ENCODE measurements at places on chromosomes 3 and 15. TPM values are rescaled to one million over a fixed set of nuclear protein-coding genes. Genes with fewer than 3 reads are reported as not detected.

KLHL40 gene
- not detected for total RNA-seq

NOX5 gene
- total RNA-seq = 0.19 TPM

FHIT gene
- total RNA-seq = 9.2 TPM

STRC gene
- 0.45 TPM for total RNA-seq

ZNF660 gene
- 8.1 TPM for total RNA-seq

DNA sequence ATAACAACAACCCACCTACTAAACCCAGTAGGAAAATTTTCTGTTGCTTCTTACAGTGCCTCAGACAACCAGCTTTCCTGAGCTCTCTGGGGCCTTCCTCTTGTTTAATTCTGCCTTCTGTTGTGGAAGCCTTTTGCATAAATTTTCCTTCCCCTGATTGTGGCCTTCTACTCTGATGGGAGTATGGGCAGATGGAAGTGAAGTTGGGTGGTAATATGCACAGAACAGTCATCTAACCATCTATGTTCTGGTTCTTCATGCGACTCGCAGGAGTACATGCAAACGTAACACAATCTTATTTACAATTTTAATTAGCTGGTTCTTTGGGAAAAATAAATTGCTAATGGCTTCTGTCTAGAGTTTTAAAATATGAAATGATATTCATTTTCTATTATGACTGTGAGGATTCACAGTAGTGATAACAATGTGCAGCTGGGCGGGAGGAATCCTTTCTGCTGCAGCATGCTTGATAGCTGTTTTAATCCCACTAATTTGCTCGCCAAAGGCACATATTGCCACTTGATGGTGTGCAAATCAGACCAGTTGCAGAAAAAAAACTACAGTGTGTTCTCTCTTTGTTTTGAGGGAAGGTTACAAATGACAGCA lies 311.5 kb upstream of the ROPN1 start:
- no peaks in the 10 kb centered on the region for H3K27me3 ChIP-seq
- peaks cover 8% of the 10 kb centered on the region for H3K4me1 ChIP-seq
- no peak for DNase-seq
- no peak overlapping the region for H3K4me3 ChIP-seq
- H3K27ac ChIP-seq = no peak overlapping the region

DNA sequence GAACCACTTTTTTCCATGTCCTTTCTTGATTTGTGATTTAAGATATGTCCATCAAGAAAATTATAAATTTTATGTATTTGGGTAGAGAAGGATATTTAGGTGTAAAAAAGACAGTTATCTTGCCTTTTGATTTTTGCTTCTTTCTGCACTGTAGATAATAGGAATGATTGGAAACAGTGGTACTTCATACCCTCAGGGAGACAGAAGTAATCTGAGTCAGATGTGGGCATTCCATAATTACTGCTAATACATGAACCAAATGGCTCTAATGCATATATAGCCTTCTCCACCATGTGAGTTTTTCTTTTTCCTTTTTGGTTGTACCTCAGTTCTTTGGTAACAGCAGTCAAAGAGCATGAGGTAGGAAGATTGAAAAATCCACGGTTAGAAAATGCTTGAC lies 67.2 kb downstream of the RARB start:
- H3K36me3 ChIP-seq = no peaks in the 10 kb centered on the region
- no peak for DNase-seq
- H3K27ac ChIP-seq = no peak overlapping the region

GRCh38 chr3:189404797-189405484 lies 226.2 kb upstream of the TP63 start:
- no peaks in the 10 kb centered on the region for H3K4me1 ChIP-seq
- H3K36me3 ChIP-seq = no peaks in the 10 kb centered on the region
- H3K27ac ChIP-seq = no peak overlapping the region
- no peak for DNase-seq
- no peak overlapping the region for H3K4me3 ChIP-seq
- no peaks in the 10 kb centered on the region for H3K27me3 ChIP-seq

- no peak overlapping the region for H3K4me3 ChIP-seq
- no peaks in the 10 kb centered on the region for H3K27me3 ChIP-seq
- no peaks in the 10 kb centered on the region for H3K4me1 ChIP-seq
- no peaks in the 10 kb centered on the region for H3K36me3 ChIP-seq
These were observed 19.0 kb downstream of the ALDH1A2 start for GRCh38 chr15:58046467-58046866.

DNA sequence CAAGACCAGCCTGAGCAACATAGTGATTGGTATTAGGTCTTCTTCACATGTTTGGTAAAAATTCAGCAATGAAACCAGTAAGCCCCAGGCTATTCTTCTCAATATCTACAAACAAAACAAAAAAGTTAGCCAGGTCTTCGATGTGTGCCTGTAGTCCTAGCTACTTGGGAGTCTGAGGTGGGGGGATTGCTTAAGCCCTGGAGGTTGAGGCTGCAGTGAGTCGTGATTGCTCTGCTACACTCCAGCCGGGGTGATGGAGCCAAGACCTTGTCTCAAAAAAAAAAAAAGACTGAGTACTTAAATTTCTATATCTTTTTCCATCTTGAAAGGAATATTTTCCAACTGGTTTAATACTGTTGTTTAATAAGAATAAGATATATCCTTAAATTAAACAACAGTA lies 106.8 kb downstream of the MBNL1 start:
- no peak overlapping the region for H3K4me3 ChIP-seq
- H3K27me3 ChIP-seq = no peaks in the 10 kb centered on the region
- no peak for DNase-seq
- no peak overlapping the region for H3K27ac ChIP-seq

DNA sequence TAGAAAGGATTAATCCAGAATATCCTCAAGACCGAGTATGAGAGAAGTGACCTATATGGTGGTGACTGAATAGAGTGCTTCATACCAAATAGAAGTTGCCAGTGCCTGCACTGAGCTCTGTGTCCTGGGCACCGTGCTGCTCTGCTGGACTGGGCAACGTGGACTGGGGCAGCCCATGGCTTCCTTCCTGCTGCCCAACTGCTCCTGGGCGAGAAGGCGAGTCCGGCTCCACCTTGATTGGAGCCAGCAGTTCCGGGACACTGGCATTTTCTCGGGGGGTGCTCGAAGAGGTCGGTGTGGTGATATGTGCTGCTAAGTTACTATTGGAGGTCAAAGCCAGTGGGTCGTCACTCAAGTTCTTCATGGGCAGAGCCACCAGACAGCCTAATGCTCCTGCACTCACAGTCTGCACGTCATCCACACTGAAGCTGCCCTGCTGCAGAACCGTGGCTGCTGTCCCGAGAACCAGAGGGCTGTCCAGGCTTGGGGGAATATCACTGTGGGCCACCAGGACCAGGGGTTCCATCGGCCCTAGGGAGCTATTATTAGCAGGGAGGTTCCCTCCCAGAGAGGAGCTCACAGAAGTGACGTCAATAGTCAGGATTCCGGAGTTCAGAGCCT lies 14.1 kb downstream of the ZXDC start:
- no peaks in the 10 kb centered on the region for H3K4me1 ChIP-seq
- H3K4me3 ChIP-seq = no peak overlapping the region
- H3K27me3 ChIP-seq = no peaks in the 10 kb centered on the region
- H3K27ac ChIP-seq = no peak overlapping the region
- peak; percentile 65 for DNase-seq

DNA sequence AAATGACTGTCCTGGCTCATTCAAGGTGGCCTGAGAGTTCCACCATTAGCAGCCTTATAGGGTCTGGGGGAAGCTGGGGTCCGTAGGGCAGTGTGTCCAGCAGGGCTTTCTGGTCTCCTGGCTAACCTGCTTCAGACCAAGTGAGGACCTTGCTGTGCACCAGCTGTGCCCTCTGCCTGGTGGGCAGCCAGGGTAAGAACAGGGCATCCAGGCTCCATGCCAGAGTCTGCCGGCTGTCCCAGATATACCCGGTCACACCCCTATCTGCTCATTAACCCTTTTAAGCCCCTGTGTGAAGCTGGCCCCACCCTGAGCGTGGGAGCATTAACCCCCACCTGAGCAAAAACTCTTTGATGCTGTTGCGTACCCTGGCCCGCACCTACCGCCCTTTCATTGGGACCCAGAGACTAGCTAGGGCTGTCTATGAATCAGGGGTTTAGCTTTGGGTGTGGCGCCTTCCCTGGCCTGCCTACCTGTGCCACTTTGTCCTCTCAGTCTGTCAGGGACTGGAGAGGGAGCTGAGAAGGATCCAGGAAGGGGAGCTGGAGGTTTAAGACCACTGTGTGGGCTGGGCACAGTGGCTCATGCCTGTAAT lies 17.6 kb downstream of the SEMA3F start:
- H3K4me1 ChIP-seq = no peaks in the 10 kb centered on the region
- no peaks in the 10 kb centered on the region for H3K36me3 ChIP-seq
- no peak overlapping the region for H3K4me3 ChIP-seq
- DNase-seq = no peak
- no peaks in the 10 kb centered on the region for H3K27me3 ChIP-seq
- H3K27ac ChIP-seq = no peak overlapping the region

GRCh38 chr15:27696530-27696929 lies 402.6 kb downstream of the OCA2 start:
- no peak overlapping the region for H3K27ac ChIP-seq

GRCh38 chr3:119120480-119120879 lies 25.5 kb upstream of the TEX55 start:
- no peaks in the 10 kb centered on the region for H3K36me3 ChIP-seq
- H3K27me3 ChIP-seq = no peaks in the 10 kb centered on the region
- no peak overlapping the region for H3K4me3 ChIP-seq
- H3K27ac ChIP-seq = no peak overlapping the region
- no peak for DNase-seq

- H3K4me1 ChIP-seq = peaks cover 2% of the 10 kb centered on the region
- no peaks in the 10 kb centered on the region for H3K36me3 ChIP-seq
- no peak for DNase-seq
These were observed 1.8 kb downstream of the ADAMTS17 start for GRCh38 chr15:100339999-100340398.

DNA sequence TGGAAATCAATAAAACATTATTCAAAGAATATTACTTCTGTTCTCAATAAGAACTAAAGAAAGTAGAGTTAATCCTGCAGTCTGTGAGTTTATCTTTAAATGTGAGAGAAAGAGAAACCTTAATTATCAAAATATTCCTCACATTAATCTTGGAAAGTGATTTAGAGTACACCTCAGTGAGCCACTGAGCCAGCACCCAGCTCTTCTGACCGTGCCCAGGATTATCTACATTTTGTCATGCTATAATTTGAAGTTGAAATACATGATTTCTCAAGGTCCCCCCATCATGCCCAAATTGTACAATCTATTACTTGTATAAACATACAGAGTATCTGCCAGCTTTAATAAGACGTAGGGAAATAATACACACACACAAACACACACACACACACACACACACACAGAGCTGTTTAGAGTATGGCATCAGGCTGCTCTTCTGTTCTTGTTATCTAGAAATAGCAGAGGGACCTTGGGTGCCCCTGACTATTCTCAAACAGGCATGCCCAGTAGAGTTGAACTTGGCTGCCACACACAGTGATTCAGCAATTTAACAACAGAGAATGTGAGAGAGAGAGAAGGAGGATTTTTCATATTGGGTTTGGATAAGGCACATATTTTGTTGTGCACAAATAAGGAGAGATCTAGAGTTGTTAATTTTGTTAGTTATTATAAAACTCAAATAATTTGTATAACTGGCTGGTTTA lies 74.4 kb downstream of the P2RY1 start:
- DNase-seq = no peak
- H3K27ac ChIP-seq = no peak overlapping the region
- H3K36me3 ChIP-seq = no peaks in the 10 kb centered on the region

DNA sequence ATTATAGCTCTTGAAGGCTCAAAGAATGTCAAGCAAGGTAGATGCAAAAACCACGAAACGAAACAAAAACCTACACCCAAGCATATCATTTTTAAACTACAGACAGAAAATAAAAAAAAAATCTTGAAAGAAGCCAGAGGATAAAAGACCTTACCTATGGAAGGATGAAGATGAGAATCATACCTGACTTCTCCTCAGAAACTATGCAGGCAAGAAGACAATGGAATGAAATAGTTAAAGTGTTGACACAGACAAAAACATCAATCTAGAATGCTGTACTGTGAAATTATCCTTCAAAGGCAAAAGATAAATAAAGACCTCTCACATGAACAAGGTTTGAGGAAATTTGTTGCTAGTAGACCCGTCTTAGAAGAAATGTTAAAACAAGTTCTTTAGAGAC lies 372.0 kb downstream of the ZIC4 start:
- no peak for DNase-seq
- H3K36me3 ChIP-seq = no peaks in the 10 kb centered on the region
- no peaks in the 10 kb centered on the region for H3K4me1 ChIP-seq
- H3K4me3 ChIP-seq = no peak overlapping the region

DNA sequence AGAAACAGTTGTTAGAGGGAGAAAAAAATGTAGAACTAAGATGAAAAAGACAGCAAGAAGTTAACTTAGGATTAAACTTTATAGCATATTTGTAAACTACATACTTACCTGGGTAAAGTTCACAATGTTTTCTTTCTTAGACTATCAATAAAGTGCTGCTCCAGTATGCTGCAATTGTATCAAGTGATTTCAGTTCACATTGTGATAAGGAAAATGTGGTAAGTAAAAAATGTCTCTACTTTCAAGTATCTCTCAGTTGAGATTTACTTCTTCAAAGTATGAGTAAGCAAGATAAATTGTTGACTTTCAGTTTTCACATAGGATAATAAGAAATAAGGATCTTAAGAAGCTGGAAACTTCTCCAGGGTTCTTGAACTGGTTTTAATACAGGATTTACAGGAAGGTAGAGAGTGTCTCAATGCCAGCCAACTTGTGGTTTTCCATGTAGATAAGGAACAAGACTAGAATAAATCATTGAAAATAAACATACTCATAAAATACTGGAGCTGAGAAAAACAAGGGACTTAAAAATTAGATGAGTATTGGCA lies 528.8 kb downstream of the UNC13C start:
- H3K27me3 ChIP-seq = no peaks in the 10 kb centered on the region
- H3K4me1 ChIP-seq = no peaks in the 10 kb centered on the region
- H3K27ac ChIP-seq = no peak overlapping the region
- no peak for DNase-seq

- H3K36me3 ChIP-seq = no peaks in the 10 kb centered on the region
- no peak overlapping the region for H3K27ac ChIP-seq
- no peak for DNase-seq
- no peak overlapping the region for H3K4me3 ChIP-seq
- H3K27me3 ChIP-seq = no peaks in the 10 kb centered on the region
These were observed 116.1 kb downstream of the KLF13 start for GRCh38 chr15:31442699-31443111.

DNA sequence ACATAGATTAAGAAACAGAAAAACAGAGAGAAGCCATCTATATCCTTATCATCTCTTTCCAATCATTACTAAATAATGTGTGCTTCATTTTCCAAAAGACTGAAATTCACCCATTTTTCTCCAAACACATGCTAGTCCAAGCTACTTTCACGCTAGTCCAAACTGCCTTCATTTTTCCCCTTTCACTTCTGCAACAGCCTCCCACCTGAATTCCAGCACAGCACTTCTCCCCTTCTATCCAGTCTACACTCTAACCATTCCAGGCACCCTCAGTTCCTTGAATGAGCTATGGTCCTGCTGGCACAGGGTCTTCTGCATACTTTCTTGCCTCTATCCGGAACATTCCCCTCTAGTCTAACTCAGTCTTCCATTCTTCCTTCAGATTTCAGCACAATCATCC lies 112.0 kb downstream of the THRB start:
- H3K4me3 ChIP-seq = no peak overlapping the region
- H3K27ac ChIP-seq = no peak overlapping the region
- no peak for DNase-seq
- no peaks in the 10 kb centered on the region for H3K27me3 ChIP-seq

All from aorta (tissue), 5 donors.